CD4-positive, alpha-beta memory T cell (primary cell): ENCODE measurements at places on chromosomes 4 and X.
A peak's percentile ranks its signal among the peaks of the same experiment; 100 is the strongest.

DNA sequence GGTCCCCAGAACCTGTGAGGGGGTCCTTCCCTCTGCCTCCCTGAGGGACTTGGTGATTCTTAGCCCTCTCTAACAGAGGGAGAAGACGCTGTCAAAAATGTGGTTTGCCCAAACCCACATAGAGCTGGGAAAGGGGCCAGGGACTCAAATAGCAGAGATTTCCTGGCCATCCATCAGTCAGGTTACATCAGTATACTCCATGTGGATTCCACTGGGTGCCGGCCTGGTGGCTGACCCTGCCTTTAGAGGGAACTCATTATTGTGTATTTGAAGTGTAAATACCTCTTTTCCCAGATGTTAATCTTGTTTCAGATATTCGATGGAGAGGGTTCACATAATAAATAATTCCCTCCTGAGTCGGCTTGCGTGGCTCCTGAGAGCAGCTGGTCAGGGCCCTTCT is 130.3 kb downstream of the TBL1X start:
- DNase-seq, result no peak

GRCh38 chr4:77010841-77011354 is 61.3 kb downstream of the SEPTIN11 start:
- DNase-seq, result no peak

GRCh38 chr4:46975812-46976553 is 17.4 kb downstream of the GABRA4 start:
- no peak for DNase-seq

GRCh38 chr4:6986072-6986780 is 56.9 kb upstream of the TADA2B start:
- no peak for DNase-seq

- DNase-seq, result no peak
Observed at GRCh38 chr4:46329118-46329976, 60.6 kb downstream of the GABRA2 start.

DNA sequence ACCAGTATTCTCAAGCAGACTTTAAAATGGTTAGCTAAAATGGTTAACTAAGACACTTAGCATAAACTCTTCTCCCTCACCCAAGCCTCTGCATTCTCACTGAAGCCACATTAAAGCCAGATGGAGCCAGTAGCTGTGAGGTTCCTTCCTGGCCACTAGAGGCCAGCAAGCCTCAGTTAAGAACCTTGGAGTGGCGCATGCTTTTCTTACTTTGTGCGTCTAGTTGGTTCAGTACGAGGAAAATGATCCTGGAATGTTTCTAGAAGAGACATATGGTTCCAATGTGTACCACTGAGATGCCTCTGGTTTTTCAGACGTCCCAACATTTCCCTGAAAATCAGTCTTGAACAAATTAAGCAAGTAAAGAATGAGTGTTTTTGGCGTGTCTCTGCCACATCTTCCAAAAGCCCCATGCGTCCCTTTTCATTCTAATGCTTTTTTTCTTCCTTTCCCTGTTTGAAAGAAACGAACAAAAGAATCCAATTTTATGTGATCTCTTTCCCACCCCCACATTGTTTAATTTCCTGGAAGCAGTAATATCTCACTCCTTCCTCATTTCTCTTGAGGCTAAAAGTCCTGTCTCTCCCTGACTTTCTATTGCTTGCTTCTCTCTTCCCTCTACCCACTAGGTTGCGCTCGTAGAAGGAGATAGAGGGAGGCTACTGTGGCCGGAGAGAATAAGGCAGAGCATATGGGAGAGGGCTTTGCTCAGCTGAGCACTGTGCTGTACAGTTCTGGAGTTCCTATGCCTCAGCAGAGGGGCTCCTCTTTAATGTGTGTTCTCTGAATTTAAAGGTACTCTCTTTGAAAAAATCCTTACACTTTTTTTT is 82.9 kb upstream of the TAB3 start:
- DNase-seq, result peak; percentile 12
